Suppressor macrophage treated with lipopolysaccharide for 1 hour (primary cell): ENCODE measurements at places on chromosomes 7 and 10.
A peak's percentile ranks its signal among the peaks of the same experiment; 100 is the strongest.

DNA sequence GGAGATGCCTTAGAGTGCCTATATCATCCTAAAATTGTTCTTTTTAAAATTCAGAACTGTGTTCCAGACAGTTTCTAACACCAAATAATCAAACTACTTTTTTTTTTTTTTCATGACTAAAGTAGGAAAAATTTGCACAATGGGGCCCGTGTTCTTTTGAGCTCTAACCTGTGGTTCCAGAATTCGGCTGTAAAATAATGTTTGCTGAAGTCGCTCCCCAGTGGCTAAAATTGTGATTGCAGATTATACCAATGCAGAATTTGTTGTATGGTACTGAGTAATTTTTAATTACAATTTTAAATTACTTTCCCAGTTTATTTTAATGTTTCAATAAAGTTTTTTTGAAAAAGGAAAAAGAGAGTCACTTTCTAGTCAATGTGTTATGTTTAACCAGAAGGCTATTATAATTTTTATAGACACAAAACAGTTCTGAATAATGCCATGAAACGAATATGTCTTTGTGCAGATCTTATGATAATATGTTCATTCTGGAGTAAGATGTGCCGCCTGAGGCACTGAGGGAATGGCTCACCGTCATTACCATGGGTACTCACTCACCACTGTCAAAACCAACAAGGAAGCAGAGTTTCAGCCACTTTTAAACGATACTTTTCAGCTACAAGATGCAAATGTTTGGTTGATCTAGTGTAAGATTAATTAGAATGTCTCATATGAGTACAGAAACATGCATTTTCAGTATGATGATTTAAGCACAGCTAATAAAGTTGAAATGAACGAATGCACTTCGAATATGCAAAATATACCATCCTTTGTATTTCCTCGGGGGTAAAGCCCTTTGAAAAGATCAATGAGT lies 173.6 kb downstream of the PRKCQ start:
- peak; percentile 43 for DNase-seq

DNA sequence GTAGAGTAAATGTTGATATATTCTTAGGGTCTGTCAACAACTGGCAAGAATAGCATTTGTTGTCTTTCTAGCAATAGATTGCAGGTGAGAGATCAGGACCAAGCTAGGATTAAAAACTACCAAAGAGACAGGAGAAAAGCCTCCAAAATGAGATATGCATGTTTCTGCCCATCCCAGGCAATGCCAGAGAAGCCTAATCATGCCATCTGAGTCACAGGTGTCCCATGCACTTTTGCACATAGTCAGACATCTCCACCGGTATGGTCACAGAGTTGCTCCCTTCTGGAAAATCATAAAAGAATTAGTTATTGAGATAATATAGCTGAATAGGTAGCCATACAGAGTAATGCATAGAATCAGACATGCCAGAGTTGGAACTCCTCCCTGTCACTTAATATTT lies 50.6 kb downstream of the PDK4 start:
- no peak for DNase-seq

- peak; percentile 86 for DNase-seq
These were observed 23.5 kb upstream of the CARD11 start for GRCh38 chr7:3067193-3067592.

DNA sequence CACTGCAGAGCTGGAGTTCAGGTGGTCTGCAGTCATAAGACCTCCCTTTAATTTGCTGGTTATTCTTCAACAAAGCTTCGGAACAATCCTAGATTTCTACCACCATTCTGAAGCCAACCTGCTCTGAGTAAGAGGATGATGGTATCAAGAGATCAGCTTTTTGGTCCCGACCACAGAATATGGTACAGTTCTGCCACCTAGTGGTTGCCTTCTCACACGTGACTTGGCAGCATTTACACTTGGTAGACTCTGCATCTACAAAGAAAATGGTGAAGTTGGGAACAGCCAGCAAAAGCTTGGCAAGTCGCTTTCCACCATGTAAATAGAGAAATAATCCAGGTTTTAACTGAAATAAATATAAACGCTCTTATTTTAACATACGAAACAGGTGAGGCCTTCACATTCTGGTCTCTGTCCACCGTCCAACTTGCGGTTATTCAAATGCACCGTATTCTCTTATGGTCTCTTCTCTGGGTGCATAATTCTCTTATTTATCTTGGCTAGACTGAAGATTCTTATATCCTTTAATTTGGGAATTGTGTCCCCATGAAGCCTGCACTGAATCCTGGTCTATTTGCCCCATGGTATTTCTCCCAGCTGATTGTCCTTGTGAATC lies 173.9 kb upstream of the GRM3 start:
- DNase-seq: peak; percentile 71

DNA sequence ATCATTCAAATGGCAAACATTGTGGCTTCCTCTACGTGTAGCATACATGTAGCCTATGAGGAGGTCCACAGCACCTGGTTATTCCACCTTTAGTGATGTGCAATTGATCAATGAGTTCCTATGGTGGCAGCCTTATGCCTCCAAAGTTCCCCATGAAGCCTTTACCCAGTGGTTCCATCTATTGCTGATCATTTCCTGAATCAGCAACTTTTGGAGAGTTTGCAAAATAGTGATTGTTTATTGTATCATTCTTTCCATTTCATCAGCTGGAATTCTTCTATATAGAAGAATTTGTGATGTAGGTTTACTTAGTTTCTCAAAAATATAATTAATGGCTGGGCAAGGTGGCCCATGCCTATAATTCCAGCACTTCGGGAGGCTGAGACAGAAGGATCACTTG lies 380.2 kb upstream of the MKI67 start:
- DNase-seq: no peak

DNA sequence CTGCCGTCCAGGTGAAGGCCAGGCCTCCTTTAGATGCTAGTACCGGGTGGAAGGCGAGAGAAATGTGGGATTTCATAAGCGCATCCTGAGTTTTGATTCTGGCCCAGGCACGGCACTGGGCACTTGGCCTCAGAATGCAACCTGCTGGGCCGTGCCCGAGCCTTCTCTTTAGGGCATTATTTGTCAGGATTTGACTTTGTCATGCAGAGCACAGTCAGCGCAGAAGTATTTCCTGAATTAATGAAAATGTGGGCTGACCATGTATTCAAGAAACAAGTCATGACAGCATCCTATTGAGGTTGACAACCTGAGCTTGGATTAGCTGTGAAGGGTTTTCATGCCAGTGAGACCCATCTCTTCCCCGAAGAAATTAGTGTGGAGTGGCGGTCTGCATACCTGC lies 34.4 kb downstream of the RCC1L start:
- no peak for DNase-seq

DNA sequence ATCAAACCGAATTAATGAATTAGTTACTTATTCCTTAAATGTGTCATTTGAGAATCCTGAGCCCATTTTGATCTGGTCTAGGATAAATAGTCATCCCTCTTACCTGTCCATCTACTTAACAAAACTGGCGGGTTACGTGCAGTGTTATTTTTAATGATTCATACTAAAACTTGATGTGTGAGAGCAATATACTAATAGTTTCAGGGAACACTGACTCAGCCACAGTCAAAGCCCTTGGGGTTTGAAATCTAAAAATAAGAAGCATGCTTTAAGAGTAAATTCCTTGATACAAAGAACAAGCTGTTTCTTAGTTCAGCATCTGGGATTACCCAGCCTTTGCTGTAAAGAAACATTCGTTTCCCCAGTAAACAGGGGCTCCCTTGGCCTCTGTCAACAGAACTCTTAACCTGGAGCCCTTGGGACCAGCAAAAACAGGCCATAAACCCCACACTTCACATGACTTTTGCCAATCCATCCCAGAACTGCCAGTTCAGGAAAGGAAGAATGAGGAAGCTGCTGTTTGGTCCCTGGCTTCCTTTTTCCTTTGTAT lies 370.6 kb upstream of the IGFBP3 start:
- DNase-seq: no peak

DNA sequence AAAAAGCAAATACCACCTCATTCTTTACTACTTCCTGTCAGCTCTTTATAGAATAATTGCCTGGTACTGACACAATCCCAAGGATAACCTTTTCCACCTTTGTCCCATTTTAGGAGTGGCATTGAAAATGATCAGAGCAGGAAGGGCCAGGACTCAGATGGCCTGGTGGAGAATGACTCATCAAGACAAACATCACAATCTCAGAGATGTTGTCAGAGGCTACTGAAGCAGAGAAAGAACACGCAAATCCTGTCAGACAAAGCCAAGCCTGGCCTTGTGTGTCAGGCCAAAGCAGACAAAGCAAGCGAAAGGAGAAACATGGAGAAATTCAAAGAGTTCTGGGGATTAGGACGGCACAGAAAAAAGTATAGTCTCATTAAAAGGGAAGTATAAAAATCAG lies 40.9 kb downstream of the NSUN6 start:
- no peak for DNase-seq

DNA sequence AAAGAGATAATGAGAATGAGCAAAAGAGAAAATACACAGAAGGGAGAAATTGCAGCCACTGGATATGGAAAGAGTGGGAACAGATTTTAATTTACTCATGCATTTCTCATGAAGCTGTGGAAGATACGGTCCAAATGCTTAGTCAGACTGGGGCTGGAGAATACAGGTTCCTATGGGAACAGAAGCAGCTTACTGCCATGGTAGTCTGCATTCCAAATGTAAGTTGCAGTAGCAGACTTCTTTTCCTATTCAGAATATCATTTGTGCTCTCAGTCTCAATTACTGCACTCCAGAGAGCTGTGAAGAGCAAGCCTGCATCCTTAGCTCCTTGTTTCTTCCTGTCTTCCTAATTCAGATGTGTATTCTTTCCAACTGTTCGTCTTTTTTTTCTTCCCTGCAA lies 190.8 kb upstream of the TMEM196 start:
- no peak for DNase-seq

DNA sequence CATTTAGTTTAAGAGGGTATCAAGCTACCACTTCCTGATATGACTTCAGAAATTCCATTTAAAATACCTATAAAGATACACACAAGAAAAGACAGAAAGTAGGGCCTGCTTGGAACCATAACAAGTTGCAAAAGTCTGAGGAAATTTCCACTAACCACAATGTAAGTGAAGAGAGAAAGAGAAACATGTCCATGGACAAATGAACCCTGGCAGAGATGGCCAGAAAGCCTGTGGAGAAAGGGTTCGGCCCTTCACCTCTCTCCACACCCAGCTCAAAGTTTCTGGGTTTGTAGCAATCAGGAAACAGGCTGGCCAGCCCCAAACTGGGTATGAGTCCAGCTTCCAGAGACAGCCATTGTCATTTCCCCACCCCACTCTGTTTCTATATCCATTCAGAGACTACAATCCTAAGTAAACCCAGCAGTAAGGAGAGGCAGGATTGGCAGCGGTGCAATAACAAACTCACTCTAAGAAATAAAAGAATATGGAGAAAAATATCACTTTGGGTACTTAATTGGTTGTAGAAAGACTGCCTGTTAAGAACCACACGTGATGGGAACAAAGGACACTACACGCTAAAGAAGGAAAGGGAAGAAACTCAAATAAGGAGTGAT lies 71.1 kb downstream of the STK17A start:
- no peak for DNase-seq

- no peak for DNase-seq
These were observed 99.2 kb downstream of the DLG5 start for GRCh38 chr10:77827366-77827765.

DNA sequence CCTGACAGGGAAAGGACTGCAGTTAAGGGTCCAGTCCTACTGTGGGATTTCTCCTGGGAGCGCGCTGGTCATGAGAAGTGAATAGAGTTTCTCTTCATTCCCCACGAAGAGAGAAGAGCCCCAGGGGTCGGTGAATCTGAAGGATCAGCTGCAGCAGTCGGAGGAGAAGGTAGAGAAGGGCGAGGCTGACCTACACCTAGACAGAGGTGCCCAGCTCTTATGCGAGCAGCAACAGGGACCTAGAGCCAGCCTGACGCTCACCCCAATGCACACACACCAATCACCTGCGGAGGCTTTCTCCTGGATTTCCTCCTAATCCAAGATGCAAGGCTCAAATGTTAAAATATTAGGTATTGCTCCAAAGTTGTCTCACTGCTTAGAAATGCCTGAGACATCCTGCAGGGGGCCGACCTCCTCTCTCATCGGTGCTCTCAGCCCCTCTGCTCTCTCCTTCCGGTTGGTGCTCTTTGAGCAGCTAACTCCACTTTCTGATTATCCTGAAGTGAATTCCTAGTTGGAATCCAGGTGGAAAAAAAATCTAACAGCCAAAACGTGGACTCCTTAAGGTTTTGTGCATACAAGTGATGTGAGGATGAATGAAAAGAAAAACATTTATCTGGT lies 176.4 kb downstream of the AHR start:
- no peak for DNase-seq

DNA sequence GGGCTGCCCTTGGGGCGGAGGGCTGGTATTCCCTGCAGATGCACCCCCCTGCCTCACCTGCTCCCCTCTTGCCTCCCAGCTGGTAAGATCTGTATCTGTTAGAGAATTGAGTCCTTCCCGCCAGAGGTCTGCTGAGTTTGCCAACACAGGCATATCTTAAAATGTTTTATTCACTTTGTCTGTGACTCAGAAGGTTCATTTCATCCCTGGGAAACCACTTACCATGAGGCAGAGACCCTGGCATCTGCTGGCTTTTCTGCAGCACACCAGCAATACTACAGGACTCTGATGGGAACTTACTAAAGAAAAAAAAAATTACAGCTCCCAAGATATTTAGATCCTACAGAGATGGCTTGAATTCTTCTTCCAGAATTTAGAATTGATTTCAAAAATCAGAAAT lies 131.3 kb downstream of the PLPP4 start:
- DNase-seq: no peak

- no peak for DNase-seq
These were observed 40.9 kb downstream of the BMPER start for GRCh38 chr7:33946094-33946699.

DNA sequence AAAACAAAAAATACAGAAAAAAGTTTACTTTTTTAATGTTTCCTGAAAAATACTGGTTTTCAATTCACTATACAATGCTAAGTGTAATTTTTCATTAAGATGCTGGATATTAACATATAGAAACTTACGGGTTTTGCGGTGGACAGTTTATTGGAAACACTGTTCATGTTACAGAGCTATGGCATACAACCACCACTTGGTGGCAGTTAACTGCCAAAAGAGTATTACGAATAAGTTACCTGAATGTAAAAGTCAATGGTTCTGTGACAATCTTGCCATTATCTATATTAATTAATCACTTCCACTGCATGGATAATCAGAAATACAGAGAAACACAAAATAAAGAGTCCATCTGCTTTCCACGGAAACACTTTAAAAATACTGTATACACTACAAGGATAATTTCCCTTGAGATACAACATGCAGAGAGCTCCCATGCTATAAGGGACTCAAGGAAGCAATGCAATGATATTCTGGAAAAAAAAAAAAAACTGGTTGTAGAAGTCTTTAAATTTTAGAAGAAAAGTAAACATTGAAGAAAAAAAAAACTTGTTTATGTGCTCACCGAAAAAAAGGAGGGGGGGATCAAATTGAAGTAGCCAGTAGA lies 97.0 kb downstream of the TPK1 start:
- peak; percentile 46 for DNase-seq

GRCh38 chr7:93178213-93178612 lies 30.0 kb upstream of the SAMD9L start:
- peak; percentile 66 for DNase-seq

GRCh38 chr10:103546401-103546800 lies 52.9 kb downstream of the NEURL1 start:
- DNase-seq: no peak

GRCh38 chr10:105121743-105122142 lies 480.7 kb downstream of the SORCS3 start:
- DNase-seq: no peak

- no peak for DNase-seq
These were observed 54.0 kb upstream of the ZMIZ1 start for GRCh38 chr10:79014796-79015195.
